Esophagus squamous epithelium (tissue), 5 donors: ENCODE measurements at places on chromosomes 12 and 14. TPM values are rescaled to one million over a fixed set of nuclear protein-coding genes. Genes with fewer than 3 reads are reported as not detected.

DEGS2 gene
- total RNA-seq, result 30.4 TPM

TAS2R14 gene
- 1.2 TPM for total RNA-seq

CARMIL3 gene
- 1.1 TPM for total RNA-seq

CLEC12A gene
- total RNA-seq, result 1.5 TPM

SBNO1 gene
- 25.6 TPM for total RNA-seq

CDCA3 gene
- 14.5 TPM for total RNA-seq

ITGA5 gene
- 24.1 TPM for total RNA-seq

TAS2R7 gene
- not detected for total RNA-seq

TPH2 gene
- not detected for total RNA-seq

BIN2 gene
- 1.7 TPM for total RNA-seq

CLEC4D gene
- 0.19 TPM for total RNA-seq

MYH6 gene
- not detected for total RNA-seq

MED6 gene
- total RNA-seq, result 29.2 TPM

TAS2R50 gene
- 2.3 TPM for total RNA-seq

PACS2 gene
- total RNA-seq, result 31.6 TPM

SLCO1C1 gene
- total RNA-seq, result not detected

IL23A gene
- total RNA-seq, result 2.8 TPM

CNTN1 gene
- 3.6 TPM for total RNA-seq

KIF5A gene
- 0.19 TPM for total RNA-seq

GZMB gene
- 0.99 TPM for total RNA-seq

NOC4L gene
- 12.1 TPM for total RNA-seq

C3AR1 gene
- total RNA-seq, result 0.15 TPM

APOF gene
- total RNA-seq, result not detected

GOLT1B gene
- total RNA-seq, result 20.4 TPM

CPNE6 gene
- total RNA-seq, result not detected

OAS3 gene
- 37.2 TPM for total RNA-seq

C12orf60 gene
- total RNA-seq, result 0.95 TPM

MGAT4C gene
- not detected for total RNA-seq

LRRK2 gene
- 12.2 TPM for total RNA-seq

KRT74 gene
- not detected for total RNA-seq

PRB3 gene
- total RNA-seq, result not detected

SLC35F4 gene
- total RNA-seq, result not detected

KRT72 gene
- total RNA-seq, result not detected

TMTC1 gene
- total RNA-seq, result 2.5 TPM

TAS2R42 gene
- total RNA-seq, result not detected

FIGNL2 gene
- total RNA-seq, result 0.38 TPM
